Stimulated activated CD8-positive, alpha-beta memory T cell treated with anti-CD3 and anti-CD28 coated beads, Interleukin-4, amount 100 ng/mL, for 1 hour (primary cell): ENCODE measurements at places on chromosomes 4 and X.

DNA sequence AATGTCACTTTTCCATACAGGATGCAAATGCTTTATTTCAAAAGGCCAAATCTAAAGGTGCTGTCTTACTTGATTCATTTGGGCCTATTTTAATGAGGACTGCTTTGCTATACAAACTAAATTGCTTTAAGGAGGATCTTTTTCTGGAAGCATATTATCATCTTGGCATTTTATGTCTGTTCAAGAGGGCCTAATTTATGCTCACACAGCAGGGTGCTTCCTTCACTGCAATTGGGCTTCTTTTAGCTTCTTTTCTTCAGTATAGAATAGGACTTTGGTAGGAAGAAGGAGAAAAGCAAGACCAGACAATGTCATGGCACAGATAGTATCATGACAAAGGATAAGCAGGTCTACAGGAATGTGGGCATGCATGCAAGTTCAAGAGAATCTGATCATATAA is 222.4 kb upstream of the ANKRD50 start:
- DNase-seq = no peak

GRCh38 chr4:56767567-56767966 is 53.9 kb downstream of the SPINK2 start:
- DNase-seq = no peak

DNA sequence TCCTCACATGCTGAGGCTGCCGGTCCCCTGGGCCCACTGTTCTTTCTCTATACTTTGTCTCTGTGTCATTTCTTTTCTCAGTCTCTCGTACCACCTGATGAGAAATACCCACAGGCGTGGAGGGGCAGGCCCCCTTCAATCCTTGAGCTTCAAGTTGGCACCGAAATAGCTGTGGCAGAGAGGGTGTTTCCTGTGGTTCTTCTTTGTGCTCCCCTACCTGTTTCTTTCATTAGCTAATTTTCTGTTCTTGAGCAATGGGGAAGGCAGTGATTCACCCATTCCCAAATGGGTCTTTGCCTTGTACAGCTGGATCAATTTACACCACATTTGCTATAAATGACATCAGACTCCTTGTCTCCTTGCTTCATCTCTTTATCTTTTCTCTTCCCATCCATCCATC is 2.1 kb upstream of the CYSLTR1 start:
- DNase-seq = no peak

- DNase-seq = no peak
Observed at GRCh38 chr4:172794307-172794703, 374.3 kb upstream of the GALNT7 start.

GRCh38 chr4:73415807-73416238 is 11.7 kb downstream of the ALB start:
- no peak for DNase-seq

- no peak for DNase-seq
Observed at GRCh38 chr4:110033355-110034025, 120.8 kb downstream of the EGF start.

GRCh38 chrX:44889824-44890223 is 16.8 kb downstream of the KDM6A start:
- DNase-seq = no peak

GRCh38 chr4:111698361-111698760 is 446.9 kb upstream of the FAM241A start:
- no peak for DNase-seq

DNA sequence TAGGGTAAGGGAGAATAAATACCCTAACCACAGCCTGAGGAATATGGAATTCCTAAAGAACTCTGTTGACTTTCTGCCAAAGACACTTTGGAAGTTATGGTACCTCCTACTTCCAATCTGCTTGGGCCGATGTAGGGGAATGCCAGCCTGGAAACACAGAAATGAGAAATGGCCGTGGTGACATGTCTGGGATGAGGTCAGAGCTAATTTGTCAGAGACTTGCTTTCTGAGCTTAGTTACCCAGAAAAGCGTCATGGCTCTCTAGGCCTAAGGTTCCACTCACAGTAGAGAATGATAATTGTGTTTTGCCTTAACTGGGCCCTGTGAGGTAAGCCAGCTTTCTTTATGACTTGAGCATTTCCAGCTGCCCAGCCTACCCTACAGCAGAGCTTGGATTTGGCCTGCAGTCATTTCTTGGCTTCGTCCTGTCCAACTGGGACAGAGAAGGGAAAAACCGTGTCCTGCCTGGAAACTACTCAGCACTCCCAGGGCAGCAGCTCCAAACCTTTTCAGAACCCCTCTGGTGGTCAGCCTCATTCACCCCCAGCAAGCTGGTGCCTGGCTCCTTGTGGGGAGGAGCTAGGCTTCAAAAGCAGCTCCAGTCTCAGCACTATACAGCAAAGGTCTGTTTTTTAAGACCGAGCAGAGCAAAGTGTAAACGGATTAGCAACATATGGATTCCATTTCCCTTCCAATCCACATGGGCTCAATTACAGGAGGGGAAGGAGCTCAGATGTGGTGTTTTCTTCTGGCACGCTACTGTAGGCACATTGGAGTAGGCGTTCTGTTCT is 92.3 kb downstream of the RLIM start:
- no peak for DNase-seq

- DNase-seq = no peak
Observed at GRCh38 chrX:131841496-131842437, 181.3 kb upstream of the STK26 start.

- no peak for DNase-seq
Observed at GRCh38 chr4:128841402-128841801, 31.9 kb downstream of the JADE1 start.

DNA sequence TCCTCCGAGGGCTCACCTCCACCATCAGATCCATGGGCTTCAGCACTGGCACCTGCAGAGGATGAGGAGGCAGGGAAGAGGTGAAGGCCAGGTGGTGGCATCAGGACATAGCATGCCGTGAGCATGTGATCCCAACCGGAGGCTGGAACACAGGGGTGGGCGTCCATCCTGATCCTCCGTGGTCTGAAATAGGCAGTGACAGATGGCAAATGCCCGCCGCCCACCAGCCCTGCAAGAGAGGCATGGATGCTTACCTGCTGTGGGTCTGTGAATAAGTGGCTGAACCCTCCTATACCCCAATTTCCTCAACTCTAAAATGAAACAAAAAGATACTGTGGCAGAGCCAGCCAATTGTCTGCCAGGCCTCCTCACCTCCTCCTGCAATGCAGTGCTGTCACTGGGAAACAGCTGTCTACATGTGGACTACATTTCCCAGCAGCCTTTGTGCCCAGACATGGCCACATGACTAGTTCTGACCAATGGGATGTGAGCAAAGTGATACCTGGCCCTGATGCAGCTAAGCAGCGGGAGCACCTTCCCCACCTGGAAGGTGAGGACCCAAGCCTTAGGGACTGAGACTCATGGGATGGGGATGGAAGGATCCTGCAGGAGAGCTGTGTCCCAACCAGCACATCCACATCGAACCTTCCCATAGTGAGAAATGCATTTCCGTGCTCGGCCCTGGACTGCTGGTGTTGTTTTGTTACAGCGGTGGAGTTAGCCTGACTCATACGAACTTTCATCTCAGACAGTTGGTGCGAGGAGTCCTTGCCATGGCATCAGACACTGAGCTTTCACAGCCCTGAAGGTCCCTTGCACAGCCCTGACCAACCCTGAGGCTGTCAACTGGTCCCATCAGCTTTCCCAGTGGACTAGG is 99.5 kb downstream of the PPP2R2C start:
- no peak for DNase-seq

DNA sequence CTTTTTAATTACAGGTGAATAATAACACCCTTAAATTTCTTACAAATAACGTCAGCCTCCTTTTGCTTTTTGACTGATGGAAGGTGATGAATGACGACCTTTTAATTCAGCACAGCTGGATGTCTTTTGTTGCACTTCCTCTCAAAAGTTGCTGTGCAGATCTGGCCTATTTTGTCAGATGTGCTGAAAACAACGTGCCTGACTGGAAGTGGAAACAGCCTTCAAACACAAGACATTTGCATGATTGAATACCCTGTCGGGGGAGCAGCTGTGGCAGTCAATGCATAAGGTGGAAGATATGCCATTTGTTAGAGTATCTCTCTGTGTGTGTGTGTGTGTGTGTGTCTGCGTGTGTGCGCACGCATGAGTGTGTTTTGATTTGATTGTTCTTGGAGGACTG is 579.7 kb downstream of the SPRY1 start:
- no peak for DNase-seq

- DNase-seq = no peak
Observed at GRCh38 chrX:6292599-6292998, 63.9 kb upstream of the NLGN4X start.

DNA sequence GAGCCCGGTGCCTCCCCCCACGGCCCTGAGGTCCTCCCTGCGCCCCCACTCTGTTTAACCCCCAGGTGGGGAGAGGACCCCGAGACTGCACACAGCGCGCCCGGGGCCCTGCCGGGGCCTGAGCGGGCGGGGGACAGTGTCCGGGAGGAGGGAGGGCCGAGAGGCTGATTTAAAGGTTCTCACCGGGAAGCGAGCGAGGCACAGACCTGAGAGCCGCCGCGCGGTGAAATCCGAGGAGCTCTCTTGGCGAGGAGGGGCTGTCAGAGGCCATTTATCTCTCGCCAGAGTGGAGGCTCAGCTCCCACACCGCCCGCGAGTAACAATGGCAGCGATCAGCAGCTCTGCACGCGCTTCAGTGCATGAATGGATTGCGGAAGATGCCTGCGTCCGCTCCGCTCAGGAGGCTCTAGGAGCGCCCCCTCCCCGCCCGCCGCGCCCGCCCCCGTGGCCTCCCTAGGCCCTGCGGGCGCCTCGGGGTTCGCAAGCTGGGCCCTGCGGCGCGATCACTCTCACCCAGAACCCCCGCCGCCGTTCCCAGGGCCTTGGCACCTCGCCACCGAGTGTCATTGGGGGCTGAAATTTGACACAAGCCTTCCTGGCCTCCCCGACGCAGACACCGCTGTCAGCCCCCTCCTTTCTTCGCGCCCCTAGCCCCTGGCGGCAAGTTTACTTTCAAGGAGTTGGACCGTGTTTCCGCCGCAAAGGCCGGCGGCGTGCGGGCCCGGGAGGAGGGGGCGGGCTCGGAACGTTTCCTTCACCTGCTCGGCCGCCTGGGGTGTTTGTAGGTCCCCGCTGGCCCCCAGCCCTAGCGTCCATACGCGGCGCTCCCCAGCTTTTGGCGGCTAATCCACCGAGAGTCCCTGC is 48.7 kb upstream of the BCOR start:
- DNase-seq = no peak

DNA sequence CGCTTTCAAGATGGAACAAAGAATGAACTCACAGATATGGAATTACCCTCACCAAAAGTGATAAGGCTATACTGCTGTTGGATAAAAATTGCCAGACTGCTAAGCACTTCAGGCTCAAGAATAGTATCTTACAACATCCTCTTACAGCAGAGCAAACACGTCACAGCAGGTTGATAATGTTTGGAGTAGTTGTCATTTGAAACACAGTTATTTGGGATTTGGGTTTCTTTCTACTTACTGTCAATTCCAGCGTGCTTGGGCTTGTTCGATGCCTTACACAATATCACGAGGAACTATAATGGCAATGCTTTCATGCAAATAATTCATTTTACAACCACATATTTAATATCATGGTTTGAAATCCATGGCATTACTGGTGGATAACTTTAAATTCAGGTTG is 1223.7 kb upstream of the AGA start:
- no peak for DNase-seq

- DNase-seq = no peak
Observed at GRCh38 chr4:10380735-10381134, 76.5 kb downstream of the ZNF518B start.

GRCh38 chr4:6359536-6360308 is 90.1 kb downstream of the WFS1 start:
- no peak for DNase-seq

GRCh38 chr4:173288296-173288695 is 45.9 kb downstream of the HMGB2 start:
- peak; percentile 41 for DNase-seq

GRCh38 chr4:174362340-174362739 is 78.6 kb downstream of the CEP44 start:
- DNase-seq = no peak

- no peak for DNase-seq
Observed at GRCh38 chr4:152663203-152664066, 16.4 kb downstream of the TMEM154 start.

DNA sequence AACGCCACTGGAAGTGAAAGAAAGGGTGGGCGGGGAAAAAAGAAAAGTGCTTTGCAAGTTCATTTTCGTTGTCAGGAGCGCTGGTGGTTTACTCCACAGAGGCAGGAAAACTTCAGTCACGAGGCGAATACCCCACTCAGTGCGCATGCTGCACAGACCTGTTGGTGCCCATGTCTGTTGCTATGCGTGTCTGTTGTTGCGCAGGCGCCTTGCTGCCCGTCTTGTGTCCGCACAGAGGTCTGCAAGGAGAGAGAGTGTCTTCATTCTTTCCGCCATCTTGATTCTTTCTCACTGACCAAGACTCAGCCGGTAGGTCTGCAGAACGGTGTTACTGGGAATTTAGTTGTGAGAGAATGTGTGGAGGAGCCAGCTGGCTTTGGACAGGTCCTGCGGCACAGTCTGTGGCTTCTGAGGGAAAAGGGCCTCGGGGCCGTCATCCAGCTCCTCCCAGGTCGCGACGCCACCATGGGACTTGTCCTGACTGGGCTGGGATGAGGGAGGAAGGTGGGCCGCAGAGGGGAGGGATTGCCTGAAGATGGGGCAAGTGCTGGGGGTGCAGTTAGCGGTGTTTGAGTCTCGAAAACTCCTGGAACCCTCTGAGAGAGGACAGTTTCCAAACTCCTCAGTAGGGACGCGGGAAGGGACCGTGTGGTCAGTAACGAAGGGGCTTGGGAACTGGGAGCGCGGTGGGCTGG is at the start of gene PAGE2:
Gene PAGE2 (plus strand): TSS at position 224 of the 695 bp plus-strand sequence. CDS start 1,003 bp downstream, outside the sequence.
- DNase-seq = no peak

- no peak for DNase-seq
Observed at GRCh38 chr4:168449719-168450452, 30.4 kb downstream of the DDX60L start.

GRCh38 chr4:158033416-158034120 is 139.3 kb downstream of the GASK1B start:
- DNase-seq = no peak

DNA sequence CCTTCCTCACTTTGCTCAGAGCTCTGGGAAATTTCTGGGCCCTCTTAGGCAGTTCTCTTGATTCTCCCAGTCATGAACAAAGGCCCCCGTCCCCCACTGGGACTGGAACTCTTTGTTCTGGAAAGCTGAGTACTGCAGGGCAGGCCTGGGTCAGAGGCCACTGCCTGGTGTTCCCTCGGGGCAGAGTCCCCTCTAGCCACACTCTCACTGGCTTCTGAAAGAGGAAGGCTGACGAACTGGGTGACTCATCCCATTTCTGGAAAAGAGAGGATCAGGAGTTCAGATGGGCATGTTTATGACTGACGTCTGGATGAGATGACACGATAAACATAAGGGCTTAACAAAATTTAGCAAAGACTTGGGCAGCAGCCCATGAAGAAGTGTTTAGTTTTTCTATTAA is 47.7 kb downstream of the DDX3X start:
- DNase-seq = no peak
